T-helper 2 cell treated with Interferon-gamma antibody and Interleukin-4, amounts not matched to agents 5 μg/mL and 100 μg/mL, for 36 hours (primary cell): ENCODE measurements at places on chromosomes 12 and 14.

DNA sequence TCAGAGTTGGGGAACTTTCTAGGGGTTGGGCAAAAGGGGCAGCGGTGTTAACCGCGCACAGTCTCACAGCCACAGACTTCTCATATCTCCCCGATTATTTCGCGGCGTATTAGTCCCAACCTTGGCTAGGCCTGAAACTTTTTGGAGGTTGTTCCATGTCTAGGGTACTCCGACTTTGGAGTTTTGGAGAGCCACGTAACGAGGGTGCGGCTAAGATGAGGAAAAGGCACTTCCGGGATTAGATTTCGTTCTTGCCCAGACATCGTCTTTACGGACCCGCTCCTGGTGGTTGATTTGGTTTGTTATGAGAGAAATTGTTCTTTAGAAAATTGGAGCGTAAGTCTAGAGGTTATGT is 513 bp downstream of the CCNK start:
- DNase-seq, result no peak

GRCh38 chr12:31406345-31406744 is 80.4 kb upstream of the SINHCAF start:
- no peak for DNase-seq

DNA sequence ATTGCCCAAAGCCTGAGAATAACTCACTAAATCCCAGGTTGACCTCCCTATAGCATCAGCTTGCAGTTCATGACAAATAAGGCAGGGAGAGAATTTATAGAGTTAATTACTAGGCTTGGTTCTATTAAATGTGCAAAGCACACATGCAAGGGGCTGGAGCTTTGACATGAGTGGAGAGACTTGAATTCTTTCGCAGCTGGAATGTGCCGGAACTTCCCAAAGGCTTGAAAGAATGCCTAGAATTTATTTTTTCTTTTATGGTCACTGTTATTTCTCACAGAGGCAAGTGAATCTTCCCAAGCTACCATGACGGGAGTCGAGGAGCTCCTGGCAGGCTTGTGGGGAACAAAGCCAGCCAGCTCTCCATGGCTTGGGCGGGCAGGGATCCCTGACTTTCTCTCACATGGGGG is 95.5 kb upstream of the USP44 start:
- no peak for DNase-seq

- DNase-seq, result no peak
These were observed 544.7 kb downstream of the ETNK1 start for GRCh38 chr12:23169696-23170013.

- DNase-seq, result no peak
These were observed 129.1 kb downstream of the GPR135 start for GRCh38 chr14:59336098-59336497.

GRCh38 chr12:131385313-131386166 is 325.4 kb upstream of the SFSWAP start:
- no peak for DNase-seq

GRCh38 chr12:101924618-101925017 is 47.2 kb downstream of the DRAM1 start:
- no peak for DNase-seq

DNA sequence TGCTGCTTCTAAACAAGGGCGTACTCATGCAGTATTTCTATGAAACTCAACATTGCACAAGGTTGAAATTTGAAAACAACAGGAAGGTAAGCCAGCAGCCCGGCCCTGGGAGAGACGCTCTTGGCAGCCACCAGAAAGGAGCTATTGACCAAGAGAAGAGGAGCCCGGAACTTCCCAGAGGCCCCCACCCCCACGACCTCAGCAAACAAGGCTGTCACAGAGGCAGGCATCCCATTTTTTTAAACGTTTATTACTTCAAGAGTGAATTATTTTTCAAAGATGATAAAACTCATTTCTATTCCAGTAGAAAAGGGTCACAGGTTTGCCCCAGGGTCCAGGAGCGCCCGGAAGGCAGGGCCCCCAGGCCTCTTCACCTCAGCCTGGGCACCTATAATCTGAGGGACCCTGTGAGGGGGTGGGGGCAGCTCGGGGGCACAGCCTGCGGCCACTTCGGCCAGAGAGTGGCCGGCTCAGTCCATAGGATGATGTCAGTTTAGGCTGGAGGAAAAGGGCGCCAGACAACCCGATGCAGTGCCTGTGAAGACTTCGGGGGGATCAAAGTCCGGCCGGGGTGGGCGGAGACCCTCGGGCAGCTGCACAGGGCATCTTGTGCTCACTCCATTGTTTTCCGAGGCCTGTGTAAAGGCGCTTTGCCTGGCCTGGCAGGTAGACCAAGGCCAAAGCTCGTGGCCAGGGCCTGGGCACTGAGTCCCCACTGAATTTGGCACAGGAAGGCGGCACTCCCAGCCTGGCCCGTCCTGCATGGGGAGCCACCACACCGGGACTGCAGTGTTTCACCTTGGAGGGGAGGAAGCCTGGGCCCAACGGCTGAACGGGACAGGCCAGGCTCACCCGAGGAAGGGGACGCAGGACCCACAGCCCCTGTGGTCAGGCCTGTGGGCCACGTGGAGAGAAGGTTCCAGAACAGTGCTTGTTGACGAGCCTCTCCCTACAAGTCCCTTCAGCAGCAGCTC is 86.0 kb downstream of the SCARB1 start:
- DNase-seq, result no peak

- DNase-seq, result no peak
These were observed 35.1 kb downstream of the CCNK start for GRCh38 chr14:99516156-99516870.

DNA sequence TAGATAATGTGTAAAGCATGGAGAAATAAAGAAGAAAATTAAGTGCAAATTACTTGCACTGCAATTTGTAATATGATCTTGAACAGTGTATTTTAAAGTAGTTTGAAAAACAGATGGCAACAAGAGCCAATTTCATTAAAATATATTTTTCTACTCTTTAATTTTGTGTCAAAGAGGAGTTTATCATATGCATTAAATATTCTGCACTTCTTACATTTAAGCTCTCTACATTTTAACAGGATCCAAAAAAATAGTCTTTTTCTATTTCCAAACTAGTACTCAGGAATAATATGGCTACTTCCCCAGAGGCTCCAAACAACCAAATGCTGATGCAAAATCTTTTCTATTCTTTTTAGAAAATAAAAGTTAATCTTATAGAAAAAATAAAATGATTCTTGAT is 1221.5 kb downstream of the FSCB start:
- no peak for DNase-seq

GRCh38 chr12:132659146-132659545 is 28.0 kb downstream of the POLE start:
- DNase-seq, result no peak

DNA sequence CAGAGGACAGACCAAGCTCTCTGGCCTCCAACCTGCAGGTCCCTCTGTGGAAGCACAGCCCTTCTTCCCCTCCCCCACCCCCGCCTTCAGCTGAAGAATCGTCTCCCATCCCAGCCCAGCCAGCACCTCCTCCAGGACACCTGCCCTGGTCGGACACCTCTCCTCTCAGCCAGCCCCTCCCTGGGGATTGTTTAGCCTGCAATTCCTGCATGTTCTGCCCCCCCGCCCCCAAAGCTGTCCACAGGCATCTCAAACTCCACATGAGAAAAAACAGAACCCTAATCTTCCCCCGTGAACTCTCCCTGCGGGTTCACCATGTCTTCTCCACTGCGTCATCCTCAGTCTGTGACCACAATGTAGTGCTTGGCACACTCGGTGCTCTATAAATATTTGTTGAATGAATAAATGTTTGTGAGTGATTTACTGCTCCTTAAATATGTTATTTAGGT is 24.1 kb downstream of the PRIMA1 start:
- DNase-seq, result no peak

DNA sequence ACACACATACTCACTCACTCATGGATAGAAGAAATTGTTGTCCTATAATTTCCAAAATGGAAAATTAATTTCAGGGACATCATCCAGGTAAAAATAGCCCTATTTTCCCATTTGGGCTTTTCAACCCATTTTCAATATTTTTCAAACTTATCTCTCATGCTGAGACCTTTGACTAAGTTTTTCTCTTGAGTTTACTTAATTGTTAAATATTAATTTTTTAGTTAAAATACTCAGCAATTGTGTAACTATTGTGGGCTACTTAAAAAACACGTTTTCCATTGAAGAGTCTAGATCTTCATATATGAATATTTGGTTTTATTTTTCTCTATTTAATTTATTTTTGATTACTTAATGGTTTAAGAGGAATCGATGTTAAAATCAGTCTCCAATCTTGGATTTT is 14.2 kb upstream of the TAS2R43 start:
- DNase-seq, result no peak

DNA sequence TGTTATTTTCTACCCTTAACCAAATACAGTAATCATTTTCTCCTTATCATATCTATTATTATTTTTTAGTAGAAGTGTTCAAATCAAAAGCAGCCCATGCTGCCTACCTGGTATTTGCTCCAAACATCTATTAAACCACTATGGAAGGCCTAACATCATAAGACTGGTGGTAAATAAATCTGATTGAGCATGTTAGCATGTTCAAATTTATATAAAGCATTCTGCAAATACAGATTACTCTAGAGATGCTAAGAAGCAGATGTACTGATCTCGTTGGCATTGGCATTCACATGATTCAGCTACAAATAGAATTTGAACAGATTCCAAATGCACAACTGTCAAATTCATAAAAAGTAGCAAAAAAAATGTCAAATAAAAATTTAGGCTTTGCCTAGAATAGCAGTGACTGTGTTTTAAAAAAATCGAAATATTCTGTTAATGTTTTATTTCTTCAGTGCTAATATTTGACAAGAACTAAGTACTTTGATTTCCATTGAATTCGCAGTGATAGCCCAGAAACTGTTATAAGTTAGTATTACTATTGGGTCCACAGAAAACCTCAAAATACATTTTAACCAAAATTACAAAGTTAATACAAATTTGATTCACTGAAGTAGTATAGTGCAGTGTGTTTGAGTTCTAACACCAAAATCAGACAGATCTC is 9.4 kb upstream of the OSBPL8 start:
- DNase-seq, result no peak

- DNase-seq, result no peak
These were observed 1276.6 kb upstream of the FLRT2 start for GRCh38 chr14:84253326-84253725.

DNA sequence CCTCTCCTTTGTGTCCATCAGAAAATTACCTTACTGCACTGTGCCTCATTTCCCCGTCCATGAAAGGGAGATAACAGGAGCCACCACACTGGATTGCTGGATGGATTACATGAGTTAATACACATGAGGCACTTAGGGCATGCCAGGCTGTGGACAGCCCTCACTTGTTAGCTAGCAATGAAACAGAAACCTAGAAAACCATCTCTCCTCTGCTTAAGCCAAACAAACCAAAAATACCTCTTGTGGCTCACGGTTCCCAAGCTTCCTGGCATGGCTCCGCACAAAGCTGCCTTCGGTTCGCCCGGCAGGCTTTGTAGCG is 660 bp upstream of the HCFC2 start:
- DNase-seq, result no peak

DNA sequence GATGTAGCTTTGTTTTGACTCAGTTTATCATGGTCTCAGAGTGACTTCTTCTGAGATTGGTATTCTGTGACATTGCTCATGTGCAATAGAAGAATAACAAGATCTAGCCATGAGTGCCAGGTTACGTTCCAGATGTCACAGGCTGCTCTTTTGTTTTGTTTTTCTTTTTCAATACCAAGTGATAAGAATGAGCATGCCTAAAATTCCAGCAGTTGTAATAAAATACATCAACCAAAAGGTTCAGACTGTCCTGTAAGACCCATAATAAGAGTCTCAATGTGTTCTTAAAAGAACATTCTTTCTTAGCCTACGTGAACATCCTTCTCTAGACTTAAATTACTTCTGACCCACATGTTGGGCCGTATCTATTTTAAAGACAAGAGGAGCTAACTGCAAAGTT is 669.2 kb downstream of the DIO2 start:
- no peak for DNase-seq

DNA sequence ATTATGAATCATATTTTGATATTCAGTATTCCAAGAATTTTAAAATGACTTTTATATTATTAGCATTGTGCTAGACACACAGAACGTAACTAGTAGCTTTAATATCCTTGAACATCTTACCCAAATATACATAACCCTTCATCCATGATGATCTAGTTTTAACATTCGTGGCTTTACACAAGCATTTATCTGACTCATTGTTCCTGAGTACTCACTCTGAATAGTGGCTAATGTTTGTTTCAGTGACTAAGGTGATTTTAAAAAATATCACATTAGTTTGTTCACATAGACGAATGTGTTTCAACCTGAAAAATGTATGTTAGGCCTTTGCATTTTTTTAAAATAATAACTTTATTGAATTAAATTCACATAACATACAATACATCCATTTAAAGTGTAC is 80.0 kb upstream of the PTPRQ start:
- no peak for DNase-seq

DNA sequence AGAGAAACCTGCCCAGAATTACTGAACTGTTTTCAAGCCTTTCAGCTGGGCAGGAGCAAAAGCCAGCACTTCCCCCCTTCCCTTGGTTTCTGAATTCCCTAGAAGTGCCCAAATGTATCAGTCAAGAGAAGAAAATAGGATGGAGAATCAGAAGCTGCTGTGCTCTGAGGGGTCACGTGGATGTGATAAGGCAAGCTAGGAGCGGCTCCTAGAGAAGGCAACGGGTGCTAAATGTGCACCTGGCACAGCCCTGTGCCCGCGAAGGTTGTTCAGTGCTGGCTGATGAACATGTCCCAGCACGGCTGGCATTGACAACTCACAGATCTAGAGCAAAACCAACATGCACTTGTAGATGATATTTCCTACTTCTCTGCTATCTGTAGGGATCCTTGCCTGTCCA is 8.3 kb downstream of the EMG1 start:
- DNase-seq, result no peak

DNA sequence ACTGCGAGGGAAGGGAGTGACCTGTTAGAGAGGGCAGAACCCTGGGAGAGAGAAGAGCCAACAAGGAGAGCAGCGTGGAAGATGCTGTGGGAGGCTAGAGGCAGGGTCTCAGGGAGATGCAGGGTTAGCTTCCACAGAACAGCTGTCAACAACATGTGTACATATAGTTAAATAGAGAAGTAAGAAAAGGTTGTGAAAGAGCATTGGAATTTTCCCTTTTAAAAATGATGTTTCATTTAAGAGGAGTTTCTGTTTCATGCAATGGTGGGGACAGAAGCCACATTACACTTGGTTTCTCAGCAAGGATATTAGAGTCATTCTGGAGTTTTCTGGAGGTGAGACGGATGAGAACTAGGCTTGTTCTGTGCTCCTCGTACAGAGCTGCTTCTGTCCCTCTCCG is 23.8 kb upstream of the TBC1D30 start:
- no peak for DNase-seq
